EL (cell line): ENCODE measurements at places on chromosomes 13 and 19.

DNA sequence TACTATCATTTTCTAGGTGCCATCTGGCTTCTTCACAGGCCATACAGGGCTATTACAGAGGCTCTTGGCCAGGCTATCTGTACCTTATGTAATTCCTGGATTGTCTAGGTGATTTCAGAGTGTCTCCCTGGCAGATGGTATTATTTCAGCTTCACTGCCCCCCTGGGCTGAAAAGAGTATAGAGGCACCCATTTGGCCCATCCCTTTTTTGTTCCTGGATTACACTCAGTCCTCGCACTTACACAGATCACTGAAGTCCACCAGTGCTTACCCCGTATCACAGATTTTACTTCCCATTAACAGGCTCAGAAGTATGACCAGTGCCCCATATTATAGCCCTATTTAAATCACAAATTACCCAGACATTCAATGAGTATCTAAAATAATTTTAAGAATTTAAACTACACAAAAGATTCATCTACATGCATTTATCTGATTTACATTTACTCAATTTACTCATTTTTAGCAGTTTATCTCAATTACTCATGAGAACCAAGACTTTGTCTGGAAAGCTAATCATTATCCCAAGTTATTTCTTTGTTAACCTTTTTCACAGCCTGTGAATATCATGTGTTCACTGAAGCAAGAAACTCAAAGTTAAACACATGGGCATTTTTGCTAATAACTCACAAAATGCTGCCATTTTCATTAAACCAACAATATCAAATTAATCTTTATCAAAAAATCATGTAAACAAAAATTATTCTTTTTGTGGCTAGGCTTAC, 121.0 kb downstream of the PCDH20 start:
- no peak for DNase-seq

- DNase-seq: no peak
Observed at GRCh38 chr13:51495316-51495715, 42.5 kb upstream of the INTS6 start.

DNA sequence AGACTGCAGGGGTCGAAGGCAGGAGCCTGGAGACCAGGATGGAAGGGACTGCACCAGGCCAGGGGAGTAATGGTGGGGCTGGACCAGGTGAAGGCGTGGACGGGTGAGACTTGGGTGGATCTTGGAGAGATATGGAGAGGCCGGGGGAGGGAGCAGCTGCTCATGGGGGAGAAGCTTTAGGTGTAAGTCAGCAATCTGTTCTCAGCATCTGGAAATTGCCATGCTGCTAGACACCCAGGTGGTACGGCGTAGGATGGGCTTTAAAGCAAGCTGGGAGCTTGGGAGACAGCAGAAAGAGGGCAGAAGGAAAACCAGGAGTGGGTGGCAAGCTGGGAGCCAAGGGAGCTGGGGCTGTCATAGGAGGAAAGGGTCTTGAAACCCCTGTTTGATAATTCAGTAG, 3.0 kb downstream of the CERS4 start:
- no peak for DNase-seq

DNA sequence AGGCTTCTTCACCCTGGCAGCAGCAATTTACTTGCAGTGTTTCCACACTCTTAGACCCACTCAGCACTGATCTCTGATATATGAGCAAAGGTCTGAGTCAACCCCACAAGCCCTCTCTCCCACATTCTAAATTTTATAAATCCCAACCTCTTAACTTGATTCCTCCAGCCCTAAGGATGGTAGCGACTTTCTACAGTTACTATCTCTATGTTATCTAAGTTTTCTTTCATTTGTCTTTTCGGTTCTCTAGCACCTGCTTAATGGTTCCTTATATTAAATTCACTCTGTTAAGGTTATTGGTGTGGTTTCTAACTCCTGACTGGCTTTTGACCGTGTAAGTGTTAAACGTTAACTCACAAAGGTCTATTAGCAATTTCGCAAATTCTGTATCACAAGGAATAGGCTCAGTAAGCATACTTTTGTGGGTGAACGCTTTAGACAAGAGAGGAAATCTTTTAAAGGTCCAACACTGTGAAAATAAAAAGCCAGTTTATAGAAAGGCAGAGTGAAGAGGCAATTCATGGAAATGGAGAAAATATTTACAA, 99.3 kb downstream of the DLEU7 start:
- no peak for DNase-seq

- DNase-seq: peak; percentile 44
Observed at GRCh38 chr13:20940083-20940482, 37.5 kb upstream of the XPO4 start.

- no peak for DNase-seq
Observed at GRCh38 chr13:27636589-27637288, 15.0 kb downstream of the POLR1D start.

DNA sequence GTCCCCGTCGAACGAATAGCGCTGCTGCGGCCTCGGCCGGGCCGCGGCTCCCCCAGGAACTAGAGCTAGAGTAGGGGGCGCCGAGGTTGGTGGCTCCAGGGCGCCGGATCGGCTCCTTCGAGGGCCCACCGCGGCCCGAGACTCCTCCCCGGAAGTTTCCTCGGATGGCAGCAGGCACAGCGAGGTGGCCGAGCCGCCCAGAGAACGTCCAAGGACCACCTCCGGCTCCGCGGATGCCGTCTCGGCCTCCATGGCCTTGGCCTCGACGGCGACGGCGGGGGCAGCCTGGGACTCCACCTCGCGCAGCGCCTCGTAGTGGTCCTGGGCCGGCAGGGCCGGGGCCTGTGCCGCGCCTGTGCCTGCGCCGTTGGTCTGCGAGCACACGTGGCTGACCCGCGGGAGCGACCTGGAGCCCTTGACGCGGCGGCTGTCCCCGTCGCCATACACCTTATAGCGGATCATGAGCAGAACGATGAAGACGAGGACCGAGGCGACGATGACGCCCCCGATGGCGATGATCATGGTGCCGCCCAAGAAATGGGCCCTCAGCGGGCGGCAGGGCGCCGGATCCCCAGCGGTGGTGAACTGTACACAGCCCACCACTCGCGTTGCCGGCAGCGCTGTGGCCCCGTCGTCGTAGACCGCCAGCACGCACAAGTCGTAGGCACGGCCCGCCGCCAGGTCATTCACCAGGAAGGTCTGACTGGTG, 11.8 kb downstream of the IFNL1 start:
- DNase-seq: no peak

GRCh38 chr13:43751624-43752023, 35.1 kb downstream of the ENOX1 start:
- no peak for DNase-seq

GRCh38 chr13:73943137-73943964, 190.9 kb downstream of the KLF12 start:
- DNase-seq: no peak

DNA sequence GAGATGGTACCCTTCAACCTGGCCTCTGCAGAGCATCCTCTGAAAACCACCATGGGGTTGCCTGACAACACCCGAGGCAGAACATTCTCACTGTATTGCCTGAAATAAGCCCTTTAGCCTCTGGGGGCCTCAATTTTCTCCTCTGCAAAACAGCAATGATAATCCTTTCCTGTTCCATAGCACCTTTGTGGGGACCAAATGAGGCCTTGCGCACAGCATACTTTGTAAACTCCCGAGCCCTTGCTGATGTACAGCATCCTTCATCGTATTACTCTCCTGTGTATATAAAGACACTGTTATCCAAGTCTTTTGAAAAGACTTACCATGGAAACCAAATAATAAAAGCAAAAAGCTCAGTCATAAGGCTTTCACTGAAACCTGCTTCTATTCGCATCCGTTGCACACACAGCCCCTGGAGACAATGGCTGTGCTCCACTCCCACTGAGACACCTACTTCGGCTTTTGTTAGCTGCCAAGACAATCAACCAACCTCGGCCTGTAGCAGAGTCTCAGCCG, 276.0 kb downstream of the FOXO1 start:
- no peak for DNase-seq

- DNase-seq: peak; percentile 46
Observed at GRCh38 chr19:17075864-17076542, 426 bp downstream of the MYO9B start.

DNA sequence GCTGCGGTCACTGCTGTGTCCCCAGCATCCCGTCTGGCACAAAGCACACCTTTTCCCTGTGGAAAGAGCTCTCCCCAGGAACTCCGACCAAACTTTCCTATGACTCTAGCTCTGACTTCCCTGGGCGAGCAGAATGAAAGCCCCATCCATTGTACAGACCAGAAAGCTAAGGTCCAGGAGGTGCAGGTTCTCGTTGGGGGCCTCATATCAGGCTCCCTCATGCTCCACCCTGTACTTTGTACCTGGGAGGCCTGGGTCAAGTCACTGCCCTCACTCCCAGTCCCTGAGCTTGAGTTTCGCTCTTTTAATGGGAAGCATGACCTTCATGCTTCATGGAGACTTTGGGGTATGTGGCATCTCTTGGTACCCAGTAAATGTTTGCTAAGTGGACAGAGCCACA, 18.4 kb downstream of the CYTH2 start:
- DNase-seq: no peak
